NCI-H1694 (cell line): ENCODE measurements at places on chromosomes 13 and 19.

DNA sequence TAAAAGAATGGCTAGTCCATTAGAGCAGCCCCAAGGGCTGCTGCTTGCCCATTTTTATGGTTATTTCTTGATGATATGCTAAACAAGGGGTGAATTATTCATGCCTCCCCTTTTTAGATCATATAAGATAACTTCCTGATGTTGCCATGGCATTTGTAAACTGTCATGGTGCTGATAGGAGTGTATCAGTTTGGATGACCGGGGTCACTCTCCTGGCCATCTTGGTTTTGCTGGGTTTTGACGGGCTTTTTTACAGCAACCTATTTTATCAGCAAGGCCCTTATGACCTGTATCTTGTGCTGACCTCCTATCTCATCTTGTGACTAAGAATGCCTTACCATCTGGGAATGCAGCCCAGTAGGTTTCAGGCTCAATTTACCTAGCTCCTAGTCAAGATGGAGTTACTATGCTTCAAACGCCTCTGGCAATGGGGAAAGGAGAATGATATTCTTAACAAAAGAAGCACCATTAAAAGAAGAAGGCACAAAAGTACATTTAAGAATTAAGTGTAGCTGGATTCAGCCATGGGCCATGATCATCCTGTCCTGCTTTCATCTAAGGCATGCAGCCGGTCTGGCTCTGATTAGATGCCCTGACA, 1156.0 kb downstream of the PCDH9 start:
- no peak for DNase-seq

DNA sequence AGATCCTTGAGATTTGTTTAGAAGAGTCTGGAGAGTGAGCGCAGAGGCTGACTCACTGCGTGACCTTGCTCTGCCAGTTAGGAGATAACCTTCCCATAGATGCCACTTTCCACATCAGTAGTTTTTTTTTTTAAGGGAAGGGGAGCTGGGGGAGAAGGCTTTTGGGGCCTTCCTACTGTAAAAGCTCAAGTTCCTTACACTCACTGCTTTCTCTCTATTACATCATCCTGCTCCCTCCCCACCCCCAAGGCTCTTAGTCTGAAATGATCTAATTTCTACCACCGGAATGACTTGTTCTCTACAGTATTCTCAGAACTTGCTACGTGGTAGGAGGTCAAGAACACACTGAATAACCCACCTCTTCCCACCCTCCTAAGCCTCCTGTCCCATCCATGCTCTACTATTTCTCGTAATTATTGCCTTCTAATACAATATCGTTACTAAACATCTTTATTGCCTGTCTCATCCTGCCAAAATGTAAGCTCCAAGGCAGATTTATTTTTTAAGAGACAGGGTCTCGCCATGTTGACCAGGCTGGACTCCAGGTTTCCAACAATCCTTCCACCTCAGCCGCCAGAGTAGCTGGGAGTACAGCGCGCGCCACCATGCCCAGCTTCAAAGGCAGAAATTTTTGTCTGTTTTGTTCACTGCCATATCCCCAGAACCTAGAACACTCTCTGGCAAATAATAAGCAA, 1.2 kb downstream of the LONP1 start:
- no peak for DNase-seq

DNA sequence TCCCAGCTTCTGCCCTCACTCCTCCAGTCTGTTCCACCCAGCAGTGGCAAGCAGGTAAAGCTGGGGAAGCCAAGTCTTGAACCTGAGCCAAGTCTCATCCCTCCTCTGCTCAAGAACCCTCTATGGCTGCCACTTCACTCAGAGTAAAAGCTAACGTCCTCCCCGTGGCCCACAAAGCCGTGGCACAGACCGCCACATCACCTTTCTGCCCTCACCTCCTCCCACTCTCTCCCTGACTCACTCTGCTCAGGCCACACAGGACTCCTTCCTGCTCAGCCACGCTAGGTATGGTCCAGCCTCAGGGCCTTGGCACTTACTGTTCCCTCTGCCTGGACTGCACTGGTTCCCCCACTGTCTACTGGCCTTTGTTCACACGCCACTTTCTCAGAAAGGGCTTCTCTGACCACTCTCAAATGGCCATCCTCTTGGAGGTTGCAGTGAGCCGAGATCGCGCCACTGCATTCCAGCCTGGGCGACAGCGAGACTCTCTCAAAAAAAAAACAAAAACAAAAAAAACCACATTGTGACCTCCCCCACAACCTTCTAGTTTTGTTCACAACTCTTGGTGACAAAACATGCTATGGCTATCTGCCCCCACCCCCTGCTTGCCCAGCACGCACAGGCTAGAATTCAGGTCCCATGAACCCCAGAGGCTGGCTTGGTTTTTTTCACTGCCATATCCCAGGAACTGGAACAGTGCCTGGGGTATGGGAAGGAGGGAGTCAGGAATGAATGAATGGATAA, 15.8 kb downstream of the NDUFB7 start:
- DNase-seq = no peak

DNA sequence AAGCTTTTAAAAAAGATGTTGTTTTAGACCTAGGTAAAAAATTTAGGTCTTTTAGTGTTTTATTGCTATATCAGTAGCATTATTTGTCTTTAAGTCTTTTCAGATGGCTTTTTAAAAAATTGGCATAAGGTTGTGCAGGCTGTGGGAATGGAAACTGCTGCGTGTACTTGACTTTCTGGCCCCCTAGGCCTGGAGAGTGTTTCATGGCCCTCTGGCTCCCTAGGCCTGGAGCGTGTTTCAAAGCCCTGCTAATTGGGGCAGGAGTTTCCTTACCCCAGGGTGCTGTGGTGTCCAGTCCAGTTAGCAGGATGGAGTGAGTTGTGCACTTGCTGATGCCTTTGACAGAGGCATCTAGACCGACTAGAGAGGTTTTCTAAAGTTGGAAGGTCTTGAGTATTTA, 23.8 kb downstream of the PRAM1 start:
- DNase-seq = no peak

DNA sequence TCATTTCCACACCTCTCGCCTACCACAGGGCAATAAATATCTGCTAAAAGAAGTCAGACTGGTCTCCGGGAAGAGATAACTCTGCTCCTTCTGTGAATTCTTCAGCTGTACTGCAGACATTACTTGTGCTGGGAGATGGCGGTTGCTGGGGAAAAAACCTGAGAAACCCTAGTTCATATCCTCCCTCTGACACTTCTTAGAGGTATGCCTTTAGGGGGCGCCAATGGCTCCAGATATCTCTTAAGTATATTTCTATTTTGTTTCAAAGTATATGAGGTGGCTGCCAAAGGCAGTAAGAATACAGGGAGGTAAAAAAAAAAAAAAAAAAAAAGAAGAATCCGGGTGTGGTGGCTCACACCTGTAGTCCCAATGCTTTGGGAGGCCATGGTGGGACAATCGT, 175.2 kb downstream of the PAN3 start:
- DNase-seq = no peak

GRCh38 chr13:82597747-82598146, 1284.5 kb downstream of the SLITRK1 start:
- DNase-seq = no peak
